ENCODE measurements at places on chromosomes 1 and 21.

- no peak for DNase-seq
Observed at GRCh38 chr1:226663327-226663704, 75.8 kb downstream of the ITPKB start.

GRCh38 chr1:18469514-18469913 lies 11.2 kb upstream of the KLHDC7A start:
- no peak for DNase-seq

GRCh38 chr1:202805886-202806844 lies 2.1 kb downstream of the KDM5B start:
- DNase-seq: no peak

DNA sequence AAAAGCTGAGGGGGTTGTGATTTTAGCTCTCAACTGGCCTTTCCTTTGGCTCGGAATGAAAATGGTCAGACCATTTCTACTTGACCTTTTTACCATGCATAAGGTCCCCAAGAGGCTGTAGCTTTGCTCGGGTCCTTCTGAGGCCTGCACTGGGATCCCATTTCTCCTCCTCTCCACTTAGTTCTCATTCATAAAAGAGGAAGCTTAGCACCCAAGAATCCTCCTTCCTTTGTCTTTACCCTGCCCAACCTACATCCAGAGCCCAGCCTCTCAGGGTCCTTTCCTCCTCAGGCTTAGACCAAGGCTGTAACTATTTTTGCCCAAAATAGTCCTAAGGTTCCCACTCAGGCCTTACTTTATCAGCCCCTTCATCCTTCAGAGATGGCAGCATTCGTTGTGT lies 6.0 kb upstream of the SLC27A3 start:
- no peak for DNase-seq

DNA sequence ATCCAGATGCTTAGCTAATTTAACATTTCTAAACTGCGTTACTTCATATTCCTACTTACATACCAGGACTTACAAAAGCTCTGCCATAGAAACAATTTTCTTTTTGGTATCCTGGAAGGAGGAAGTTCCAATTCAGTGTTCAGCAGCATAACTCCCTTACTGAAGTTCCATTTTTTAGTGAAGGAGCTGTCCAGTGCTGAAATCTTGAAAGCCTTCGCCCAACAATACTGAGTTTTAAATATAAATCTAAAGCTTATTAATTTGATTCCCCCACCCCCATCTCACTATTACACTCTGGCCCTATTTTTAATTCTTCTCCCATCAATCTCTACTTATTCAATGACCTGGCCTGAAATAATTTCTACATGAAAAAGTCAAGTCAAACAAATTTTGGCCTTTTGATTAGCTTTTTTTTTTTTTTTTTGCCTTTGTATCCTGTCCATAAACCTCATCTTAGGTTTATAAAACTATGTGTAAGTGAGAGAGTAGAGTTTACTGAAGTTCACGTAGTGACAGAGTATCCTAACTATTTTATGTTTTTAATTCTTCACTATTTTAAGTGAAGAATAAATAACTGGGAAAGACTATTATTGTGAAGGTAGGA lies 323.0 kb upstream of the PLD5 start:
- no peak for DNase-seq

GRCh38 chr1:218347336-218347722 lies 2.2 kb downstream of the TGFB2 start:
- DNase-seq: no peak

DNA sequence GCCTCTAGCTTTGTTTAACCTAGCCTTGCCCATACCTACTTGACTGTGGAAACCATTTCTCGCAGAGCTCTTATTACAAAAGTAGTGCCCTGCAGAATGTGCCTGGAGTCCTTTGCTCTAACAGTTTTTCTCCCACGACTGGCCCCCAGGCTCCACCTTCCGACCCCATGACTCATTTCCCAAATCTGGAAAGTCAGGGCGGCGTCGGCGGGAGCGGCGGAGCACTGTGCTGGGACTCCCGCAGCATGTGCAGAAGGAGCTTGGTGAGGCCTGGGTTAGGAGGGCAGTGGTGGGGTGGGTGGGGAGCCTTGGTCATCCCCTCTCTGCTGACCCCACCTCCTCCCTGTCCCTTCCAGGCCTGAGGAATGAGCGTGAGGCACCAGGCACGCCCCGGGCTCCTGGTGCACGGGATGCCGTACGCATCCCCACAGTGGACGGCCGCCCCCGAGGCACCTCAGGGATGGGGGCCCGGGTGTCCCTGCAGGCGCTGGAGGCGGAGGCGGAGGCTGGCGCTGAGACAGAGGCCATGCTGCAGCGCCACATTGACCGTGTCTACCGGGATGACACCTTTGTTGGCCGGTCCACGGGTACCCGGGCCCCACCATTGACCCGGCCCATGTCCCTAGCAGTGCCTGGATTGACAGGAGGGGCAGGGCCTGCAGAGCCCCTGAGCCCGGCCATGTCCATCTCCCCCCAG lies 47.5 kb downstream of the YARS1 start:
- no peak for DNase-seq

DNA sequence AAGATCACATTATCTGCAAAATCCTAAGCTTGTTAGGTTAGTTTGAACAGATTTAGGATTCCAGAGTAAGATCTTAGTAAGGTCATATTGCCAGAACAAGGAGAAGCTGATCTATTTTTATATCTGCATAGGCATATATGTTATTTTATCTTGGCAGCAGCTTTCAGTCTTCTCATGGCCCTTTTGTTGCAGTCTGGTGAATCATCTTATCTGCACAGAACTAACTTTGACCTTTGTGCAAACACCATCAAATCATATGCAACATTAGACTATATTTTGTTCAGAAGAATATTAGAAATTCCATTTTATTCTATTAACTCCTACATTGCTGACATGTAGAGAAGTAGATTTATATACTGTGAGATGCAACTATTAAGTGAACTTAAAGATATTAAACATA lies 107.3 kb downstream of the CLEC20A start:
- DNase-seq: no peak
